ENCODE measurements at places on chromosomes 2 and 18. TPM values are rescaled to one million over a fixed set of nuclear protein-coding genes. Genes with fewer than 3 reads are reported as not detected.

LAMA1 gene
- 1.2 TPM for polyA plus RNA-seq

SP5 gene
- polyA plus RNA-seq: 5.5 TPM

FOXD4L1 gene
- polyA plus RNA-seq: 4.4 TPM

- DNase-seq: no peak
Measured at GRCh38 chr2:174013315-174013751, 48.2 kb upstream of the SP3 start.

CCBE1 gene
- 2.0 TPM for polyA plus RNA-seq

RPIA gene
- polyA plus RNA-seq: 24.0 TPM

MROH2A gene
- not detected for polyA plus RNA-seq

- no peak for DNase-seq
Measured at GRCh38 chr2:129925381-129925780, 54.1 kb upstream of the RAB6C start.

BCL11A gene
- 3.1 TPM for polyA plus RNA-seq

DNA sequence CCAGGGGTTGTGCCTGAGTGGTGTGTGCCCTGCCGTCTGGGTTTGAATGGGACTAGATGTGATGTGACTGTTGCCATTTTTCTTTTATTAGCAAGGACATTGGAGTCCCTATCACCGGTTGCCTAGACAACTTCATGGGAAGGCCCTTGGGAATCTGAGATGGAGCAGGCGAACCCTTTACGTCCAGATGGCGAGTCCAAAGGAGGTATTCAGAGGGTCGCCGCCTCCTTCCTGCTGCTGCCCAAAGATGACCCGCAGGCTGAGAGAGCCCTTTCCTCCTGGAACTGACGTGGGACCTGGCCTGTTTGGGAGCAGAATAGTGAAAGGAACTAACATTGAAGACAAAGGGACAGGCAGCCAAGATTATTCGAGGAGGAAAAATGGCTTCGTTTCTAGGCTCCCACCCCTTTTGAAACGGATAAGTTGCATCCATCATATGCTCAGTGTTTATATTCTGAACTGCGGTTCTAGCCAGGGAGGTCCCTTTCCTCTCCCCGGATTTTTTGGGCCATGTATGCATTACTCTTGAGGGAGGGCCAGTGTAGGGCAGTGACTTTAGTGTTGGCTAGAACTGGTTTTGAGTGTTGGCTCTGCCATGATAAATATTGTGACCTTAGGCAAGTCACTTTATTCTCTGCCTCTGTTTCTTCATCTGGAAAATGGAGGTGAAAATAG lies 673 bp downstream of the CENPO start:
- DNase-seq: peak; percentile 20

OTOS gene
- polyA plus RNA-seq: not detected

TEKT4 gene
- polyA plus RNA-seq: not detected

SERPINB2 gene
- polyA plus RNA-seq: 0.85 TPM

GRCh38 chr2:26245810-26246209 lies 1.1 kb downstream of the HADHB start:
- DNase-seq: no peak

Measured in hindlimb muscle (tissue), 1 donor.